ENCODE measurements at places on chromosomes 2 and 18.

DNA sequence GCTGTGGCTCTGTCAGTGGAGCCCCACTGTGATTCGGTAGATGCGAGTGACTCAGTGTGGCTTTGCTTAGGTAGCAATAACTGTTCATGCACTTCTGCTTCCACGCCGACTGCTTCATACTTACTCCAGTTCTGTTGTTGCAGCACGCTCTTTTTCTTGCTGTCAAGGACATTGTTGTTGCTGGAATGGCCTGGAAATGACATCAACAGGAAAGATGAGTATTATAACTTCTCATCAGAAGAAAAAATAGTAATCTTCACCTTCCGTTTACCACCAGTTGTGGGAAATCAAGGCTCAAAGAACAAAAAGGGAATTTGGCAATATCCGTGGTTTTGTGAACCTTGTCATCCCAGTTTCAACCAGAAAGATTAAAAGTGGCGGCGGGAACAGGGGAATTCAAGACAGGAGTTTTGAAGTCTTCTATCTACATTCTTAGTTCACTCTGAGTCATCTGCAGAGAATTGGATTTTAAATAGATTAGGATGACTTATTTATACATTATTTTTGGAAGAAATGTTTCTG is 8.3 kb downstream of the TM4SF20 start:
- no peak for DNase-seq

- no peak for DNase-seq
These were observed 138.2 kb downstream of the VAPA start for GRCh38 chr18:10051877-10052631.

GRCh38 chr2:211654211-211654780 is 884.3 kb downstream of the ERBB4 start:
- DNase-seq: no peak

DNA sequence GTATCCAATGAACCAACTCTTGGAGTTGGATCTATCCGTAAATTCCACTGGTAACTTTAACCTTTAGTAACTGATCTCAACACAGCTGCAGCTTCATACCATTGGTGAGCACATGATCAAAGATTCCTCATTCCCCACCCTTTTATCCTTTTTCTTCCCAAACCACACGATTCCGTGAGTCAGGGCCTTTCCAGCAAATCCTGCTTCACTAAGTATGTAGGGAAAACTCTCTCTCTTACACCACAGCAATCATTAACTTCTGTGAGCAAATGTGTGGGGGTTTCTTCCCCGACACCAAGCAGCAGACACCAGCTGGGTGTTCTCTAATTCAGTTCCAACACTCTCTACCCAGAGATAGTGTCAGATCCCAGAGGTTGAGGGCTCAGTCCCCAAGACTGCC is 23.5 kb downstream of the ELP2 start:
- DNase-seq: no peak

GRCh38 chr2:161085149-161085548 is 75.1 kb upstream of the TANK start:
- no peak for DNase-seq

DNA sequence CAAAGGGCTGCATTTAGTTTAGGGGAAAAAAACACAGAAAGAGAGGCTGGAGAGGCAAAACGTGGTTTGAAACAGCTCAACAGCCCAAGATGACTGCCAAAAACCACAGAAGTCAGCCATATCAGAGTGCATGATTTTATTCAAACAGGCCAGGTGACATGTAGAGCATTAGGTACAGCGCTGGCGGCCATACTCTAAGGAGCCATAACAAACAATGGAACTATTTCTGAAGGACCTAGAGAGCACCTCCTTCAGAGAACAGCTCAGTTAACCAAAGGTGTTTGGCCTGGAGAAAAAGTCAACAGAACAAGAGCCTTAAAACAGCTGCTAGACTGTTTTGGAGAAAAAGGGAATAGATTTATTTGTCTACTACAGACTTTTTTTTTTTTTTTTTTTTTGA is 2.6 kb downstream of the THADA start:
- DNase-seq: no peak

- no peak for DNase-seq
These were observed 11.3 kb upstream of the IAH1 start for GRCh38 chr2:9462886-9463697.

Measured in CD4-positive, alpha-beta T cell treated with Interleukin-17A for 4 hours (primary cell).